ENCODE measurements at places on chromosomes 1 and 21. TPM values are rescaled to one million over a fixed set of nuclear protein-coding genes. Genes with fewer than 3 reads are reported as not detected.

DNA sequence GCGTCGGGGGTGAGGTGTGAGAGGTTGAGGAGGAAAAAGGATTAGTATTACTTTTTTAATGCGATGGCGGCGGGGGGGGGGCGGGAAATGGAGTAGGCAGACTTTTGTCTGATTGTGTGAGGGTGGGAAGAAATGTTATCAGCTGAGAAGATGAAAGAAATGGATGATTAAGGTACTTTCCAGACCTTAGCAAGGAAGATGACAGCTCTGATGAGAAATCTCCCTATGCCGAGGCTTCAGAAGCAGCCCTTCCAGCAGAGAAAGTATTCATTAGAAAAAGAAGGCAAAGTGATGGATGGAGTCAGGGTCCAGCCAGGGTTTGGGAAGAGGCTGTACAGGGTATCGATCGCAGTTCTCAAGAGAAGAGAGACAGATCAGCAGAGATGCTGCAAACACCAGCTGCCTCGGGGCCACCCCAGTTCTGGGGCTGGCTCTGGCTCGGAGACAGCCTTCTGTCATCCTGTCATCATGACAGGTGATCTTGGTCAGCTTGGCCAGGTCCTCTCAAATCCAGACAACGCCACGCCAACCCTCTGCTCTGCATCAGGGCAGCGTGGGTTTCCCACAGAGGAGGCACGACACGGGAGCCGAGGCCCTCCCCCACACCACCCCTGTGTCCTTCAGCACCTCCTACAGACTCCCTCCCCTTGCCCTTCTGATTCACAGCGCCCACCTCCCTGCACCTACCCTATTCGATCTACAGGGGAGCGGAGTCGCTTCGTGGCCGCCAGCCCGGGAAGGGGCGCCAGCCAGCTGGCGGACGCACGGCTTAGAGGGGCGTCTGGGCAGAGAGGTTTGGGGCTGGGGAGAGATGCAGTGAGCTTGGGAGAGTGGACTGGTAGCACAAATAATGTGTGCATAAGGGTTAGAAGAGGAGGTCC is 674 bp upstream of the ATXN7L2 start:
- H3K4me3 ChIP-seq, result peak overlapping the region; percentile 64
- DNase-seq, result no peak
- H3K27me3 ChIP-seq, result no peaks in the 10 kb centered on the region
- H3K4me1 ChIP-seq, result no peaks in the 10 kb centered on the region
- no peak overlapping the region for H3K27ac ChIP-seq

- no peak for DNase-seq
- no peaks in the 10 kb centered on the region for H3K36me3 ChIP-seq
- no peaks in the 10 kb centered on the region for H3K4me1 ChIP-seq
- no peak overlapping the region for H3K4me3 ChIP-seq
Observed at GRCh38 chr21:35488946-35489345, 439.8 kb upstream of the RUNX1 start.

DNA sequence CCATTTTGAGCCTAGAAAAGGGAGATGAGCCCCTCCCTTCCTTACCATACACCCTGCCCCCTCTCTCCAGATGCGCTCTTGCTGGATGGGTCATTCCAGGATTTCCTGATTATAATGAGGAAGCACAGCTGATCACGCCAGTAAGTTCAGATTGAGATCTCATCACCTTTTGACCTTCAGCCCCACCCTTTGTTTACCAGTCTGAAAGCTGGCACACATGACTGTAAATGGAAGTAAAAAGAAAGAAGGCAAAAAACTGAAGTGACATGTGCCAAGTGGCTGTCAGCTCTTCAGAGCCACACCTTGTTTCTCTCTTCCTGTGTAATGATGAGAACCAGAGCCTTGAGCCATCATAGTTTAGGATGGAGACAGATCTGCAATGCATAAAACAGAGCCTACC is 27.9 kb downstream of the S1PR1 start:
- DNase-seq, result peak; percentile 29
- H3K36me3 ChIP-seq, result no peaks in the 10 kb centered on the region
- no peak overlapping the region for H3K27ac ChIP-seq
- H3K27me3 ChIP-seq, result no peaks in the 10 kb centered on the region

- no peaks in the 10 kb centered on the region for H3K36me3 ChIP-seq
- H3K4me3 ChIP-seq, result peak overlapping the region; percentile 36
- DNase-seq, result peak; percentile 94
- no peaks in the 10 kb centered on the region for H3K27me3 ChIP-seq
Observed at GRCh38 chr1:154937085-154937987, 817 bp upstream of the PMVK start.

DNA sequence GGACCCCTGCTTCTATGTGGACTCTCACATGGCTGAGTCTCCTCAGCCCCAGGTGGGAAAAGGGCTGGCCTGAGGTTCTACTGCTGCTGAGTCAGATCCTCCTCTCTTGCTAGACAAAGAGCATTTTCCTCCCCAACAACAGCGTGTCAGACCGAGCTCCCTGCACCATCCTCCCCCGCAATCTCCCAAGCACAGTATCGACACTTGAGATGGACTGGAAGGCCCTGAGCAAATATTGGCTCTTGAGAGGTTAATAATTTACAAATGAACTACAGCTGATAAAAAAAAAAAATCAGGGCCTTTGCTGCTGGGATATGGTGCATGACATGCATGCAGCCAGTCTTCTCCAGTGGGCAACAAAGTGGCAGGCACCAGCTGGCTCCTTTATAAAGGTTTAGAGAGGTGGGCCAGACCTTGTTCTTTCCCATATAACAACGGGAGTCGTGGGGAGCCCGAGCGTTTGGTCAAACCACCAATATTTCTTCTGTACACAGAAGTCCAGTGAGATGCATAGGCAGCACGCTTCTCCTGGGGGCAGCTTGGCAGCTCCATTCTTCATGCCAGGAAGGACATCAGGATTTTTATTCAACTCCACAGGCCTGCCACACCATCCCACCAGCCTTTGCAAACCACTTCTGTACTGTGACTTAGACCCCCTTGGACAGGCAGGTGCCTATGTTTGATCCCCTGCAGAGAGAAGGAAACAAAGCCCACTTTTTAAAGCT is 55.4 kb upstream of the CAMK1G start:
- H3K27me3 ChIP-seq, result no peaks in the 10 kb centered on the region
- H3K4me1 ChIP-seq, result no peaks in the 10 kb centered on the region
- H3K27ac ChIP-seq, result peak overlapping the region; percentile 82
- no peaks in the 10 kb centered on the region for H3K36me3 ChIP-seq
- DNase-seq, result peak; percentile 85

The TAL1 gene
- polyA plus RNA-seq, result 0.27 TPM

GRCh38 chr1:21332554-21333311 is 42.5 kb upstream of the ECE1 start:
- no peak overlapping the region for H3K27ac ChIP-seq
- H3K27me3 ChIP-seq, result no peaks in the 10 kb centered on the region
- H3K36me3 ChIP-seq, result peaks cover 27% of the 10 kb centered on the region

Measured in small intestine (tissue), 16 donors.